ENCODE measurements at places on chromosomes 2 and 18.

- DNase-seq: no peak
These were observed 108.3 kb downstream of the ARL6IP6 start for GRCh38 chr2:152826581-152827279.

GRCh38 chr2:209629597-209629996 is 142.0 kb upstream of the UNC80 start:
- no peak for DNase-seq

DNA sequence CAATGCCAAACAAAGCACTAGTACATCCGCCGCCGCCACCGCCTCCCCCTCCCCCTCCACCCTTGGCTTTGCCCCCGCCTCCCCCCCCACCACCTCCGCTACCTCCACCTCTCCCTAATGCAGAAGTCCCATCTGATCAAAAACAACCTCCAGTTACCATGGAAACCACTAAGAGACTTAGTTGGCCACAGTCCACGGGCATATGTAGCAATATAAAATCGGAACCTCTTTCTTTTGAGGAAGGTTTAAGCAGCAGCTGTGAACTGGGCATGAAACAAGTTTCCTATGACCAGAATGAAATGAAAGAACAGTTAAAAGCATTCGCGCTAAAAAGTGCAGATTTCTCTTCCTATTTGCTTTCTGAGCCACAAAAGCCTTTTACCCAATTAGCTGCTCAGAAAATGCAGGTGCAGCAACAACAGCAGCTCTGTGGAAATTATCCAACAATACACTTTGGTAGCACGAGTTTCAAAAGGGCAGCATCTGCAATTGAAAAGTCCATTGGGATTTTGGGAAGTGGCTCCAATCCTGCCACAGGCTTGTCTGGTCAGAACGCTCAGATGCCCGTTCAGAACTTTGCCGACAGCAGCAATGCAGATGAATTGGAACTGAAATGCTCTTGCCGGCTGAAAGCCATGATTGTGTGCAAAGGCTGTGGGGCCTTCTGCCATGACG is 168.0 kb downstream of the ASXL3 start:
- DNase-seq: no peak

GRCh38 chr2:54504866-54505265 is 48.7 kb downstream of the SPTBN1 start:
- no peak for DNase-seq

DNA sequence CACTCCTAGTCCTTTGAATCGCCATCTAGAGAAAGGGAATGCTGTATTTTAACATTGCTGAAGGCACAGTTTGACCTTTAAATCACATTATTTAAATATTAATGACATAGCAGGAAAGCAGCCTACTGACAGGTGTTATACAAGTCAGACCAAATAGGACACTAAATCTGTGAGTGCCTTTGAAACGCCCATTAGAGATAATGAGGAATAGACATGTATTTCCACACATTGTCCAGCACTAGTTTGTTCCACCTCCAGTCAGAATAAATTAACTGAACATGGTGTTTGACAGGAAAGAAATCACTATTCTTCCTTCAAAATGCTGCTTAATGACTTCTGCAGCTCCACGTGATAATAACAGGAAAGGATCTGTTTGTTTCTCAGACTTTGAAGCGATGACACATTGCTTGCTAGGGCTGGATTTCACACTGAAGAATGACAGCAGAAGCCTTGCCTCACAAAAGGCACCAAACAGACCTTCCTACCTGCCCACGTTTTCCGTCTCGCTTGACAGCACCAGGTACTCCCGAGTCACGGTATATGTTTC is 90.5 kb upstream of the DDX18 start:
- DNase-seq: no peak

DNA sequence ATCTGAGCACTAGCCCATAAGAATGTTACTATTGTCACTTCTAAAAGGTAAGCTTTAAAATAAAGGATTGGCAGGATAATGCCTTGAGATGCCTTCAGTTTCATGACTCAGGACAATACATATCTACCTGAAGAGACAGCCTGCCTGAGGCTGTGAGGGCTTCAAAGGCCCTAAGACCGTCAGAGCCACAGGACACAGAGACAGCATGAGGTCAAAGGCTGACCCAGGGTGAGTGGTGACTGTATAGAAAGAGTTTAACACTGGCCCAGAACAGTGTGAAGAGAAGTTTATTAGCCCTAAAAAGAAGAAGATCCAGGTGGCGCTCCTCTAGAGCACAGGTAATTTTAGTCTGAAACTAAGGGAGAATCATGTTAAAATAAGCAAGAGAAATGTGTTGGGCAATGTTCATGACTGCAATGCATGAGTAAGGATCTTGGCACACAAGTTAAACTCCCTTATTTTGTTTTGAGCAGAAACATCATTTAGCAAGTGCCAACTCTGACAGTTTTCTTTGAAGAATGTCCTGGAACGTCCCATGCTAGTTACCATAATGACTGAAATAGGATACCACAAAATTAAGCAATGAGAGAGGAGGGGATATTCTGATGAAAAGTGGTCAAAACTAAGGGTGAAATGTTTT is 78.1 kb upstream of the FAM110C start:
- no peak for DNase-seq
